Progenitor cell of endocrine pancreas (in vitro differentiated cells): ENCODE measurements at places on chromosomes 11 and 22. TPM values are rescaled to one million over a fixed set of nuclear protein-coding genes. Genes with fewer than 3 reads are reported as not detected.

NXPE2 gene
- total RNA-seq: 0.19 TPM in 1 of 2 replicates, not detected in the other

DNA sequence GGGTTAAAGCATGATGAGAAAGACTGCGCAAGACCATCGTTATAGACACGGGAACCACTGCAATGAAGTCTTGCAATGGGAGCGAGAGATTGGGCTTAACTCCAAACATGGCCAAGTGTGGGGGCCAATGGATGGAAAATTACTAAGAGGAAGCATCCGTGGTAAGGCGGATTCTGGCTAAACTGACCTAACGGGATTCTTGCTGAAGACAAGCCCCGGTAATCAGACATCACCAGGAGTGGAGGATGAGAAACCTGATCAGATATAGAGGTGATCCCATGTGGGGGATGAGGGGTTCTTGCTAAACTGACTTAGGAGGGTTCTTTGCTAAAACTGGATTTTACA is 5.8 kb upstream of the SYNGR1 start:
- no peak overlapping the region for H3K27ac ChIP-seq
- peaks cover 12% of the 10 kb centered on the region for H3K27me3 ChIP-seq
- H3K4me1 ChIP-seq: peaks cover 9% of the 10 kb centered on the region
- H3K4me3 ChIP-seq: no peak overlapping the region
- H3K36me3 ChIP-seq: no peaks in the 10 kb centered on the region

OR10A5 gene
- not detected in 2 replicates for total RNA-seq

- H3K36me3 ChIP-seq: no peaks in the 10 kb centered on the region
- H3K4me1 ChIP-seq: peaks cover 17% of the 10 kb centered on the region
- peaks cover 34% of the 10 kb centered on the region for H3K27me3 ChIP-seq
- H3K4me3 ChIP-seq: peak within 1 kb of the TSS; percentile 73
- DNase-seq: peak; percentile 80
- H3K27ac ChIP-seq: no peak within 1 kb of the TSS
Measured at GRCh38 chr22:24805790-24806662, at the start of gene SGSM1. Gene SGSM1 (plus strand): TSS chr22:24806211. CDS start chr22:24806326, 115 bp downstream.
